Common myeloid progenitor, CD34-positive (primary cell): ENCODE measurements at places on chromosomes 6 and 20.

DNA sequence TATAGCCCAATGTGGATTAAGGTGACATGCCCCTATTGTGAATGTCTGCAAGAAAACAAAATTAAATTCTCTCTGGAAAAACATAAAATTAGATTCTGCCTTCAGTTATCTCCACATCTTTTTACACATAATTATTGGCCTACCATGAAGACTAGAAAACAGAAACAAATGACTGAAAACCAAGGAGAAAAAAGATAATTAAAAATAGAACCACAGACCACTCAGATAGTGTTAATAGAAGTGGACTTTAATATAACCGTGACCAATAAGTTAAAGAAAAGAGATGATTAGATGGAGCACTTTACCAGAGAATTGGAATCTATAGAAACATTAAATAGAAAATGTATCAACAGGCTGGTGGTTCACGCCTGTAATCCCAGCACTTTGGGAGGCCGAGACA lies 445.7 kb downstream of the EPM2A start:
- no peaks in the 10 kb centered on the region for H3K4me1 ChIP-seq
- no peaks in the 10 kb centered on the region for H3K27me3 ChIP-seq
- no peaks in the 10 kb centered on the region for H3K36me3 ChIP-seq

DNA sequence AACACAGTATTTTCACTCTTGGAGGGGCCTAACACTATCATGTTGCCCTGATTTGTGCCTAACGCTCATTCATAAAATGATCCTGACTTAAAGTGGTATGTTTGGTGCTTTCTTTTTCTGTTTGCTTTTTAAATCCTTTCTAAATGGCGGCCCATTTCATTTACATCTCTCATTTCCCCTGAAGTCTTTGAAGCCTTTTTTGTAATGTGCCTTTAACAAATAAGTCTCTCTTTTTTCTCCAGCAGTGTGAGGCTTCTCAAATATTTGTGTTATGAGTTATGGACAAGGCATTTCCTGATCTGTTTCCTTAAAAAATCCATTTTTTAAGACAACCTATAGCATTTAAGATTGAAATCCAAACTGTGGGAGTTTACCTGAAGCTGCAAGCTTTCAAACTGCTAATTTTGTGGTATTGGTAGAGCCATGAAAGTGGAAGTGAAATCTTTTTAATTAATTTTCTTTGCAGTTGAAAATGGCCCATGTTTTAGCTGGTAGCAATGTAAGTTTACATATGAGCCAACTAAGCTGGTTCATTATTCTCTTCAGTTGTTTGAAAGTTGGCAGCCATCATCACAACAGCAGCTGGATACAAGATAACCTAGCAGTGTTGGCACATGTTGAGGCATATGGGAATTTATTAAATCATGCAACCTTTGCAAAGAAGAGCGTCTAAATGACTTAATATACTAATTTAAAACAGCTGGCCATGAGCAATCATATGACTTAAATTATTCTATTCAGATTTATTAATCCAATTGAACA lies 469.7 kb downstream of the CDKAL1 start:
- peaks cover 17% of the 10 kb centered on the region for H3K36me3 ChIP-seq
- H3K27me3 ChIP-seq = no peaks in the 10 kb centered on the region
- DNase-seq = no peak
- no peak overlapping the region for H3K27ac ChIP-seq
- H3K4me1 ChIP-seq = no peaks in the 10 kb centered on the region

- H3K36me3 ChIP-seq = no peaks in the 10 kb centered on the region
- no peaks in the 10 kb centered on the region for H3K27me3 ChIP-seq
- H3K27ac ChIP-seq = no peak overlapping the region
- no peak overlapping the region for H3K4me3 ChIP-seq
Measured at GRCh38 chr20:50787181-50787580, 7.7 kb upstream of the BCAS4 start.

DNA sequence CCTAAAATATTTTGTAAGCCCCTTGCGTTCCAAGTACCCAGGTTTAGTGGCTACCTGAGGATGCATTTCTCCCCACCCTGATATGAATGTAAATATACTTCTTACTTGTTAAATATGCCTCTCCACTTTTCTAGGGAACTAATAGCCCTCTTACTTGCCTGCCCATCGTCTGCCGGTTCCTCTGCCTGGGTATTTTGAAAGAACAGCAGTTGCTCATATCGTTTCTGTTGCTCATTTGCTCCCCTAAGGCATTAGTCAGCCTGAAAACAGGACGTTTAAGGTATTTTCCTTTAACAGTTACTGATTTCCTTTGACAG lies 141.3 kb upstream of the CARMIL1 start:
- peak overlapping the region; percentile 74 for H3K27ac ChIP-seq
- DNase-seq = no peak
- peaks cover 16% of the 10 kb centered on the region for H3K36me3 ChIP-seq
- H3K4me3 ChIP-seq = peak overlapping the region; percentile 71
- peaks cover 32% of the 10 kb centered on the region for H3K4me1 ChIP-seq

DNA sequence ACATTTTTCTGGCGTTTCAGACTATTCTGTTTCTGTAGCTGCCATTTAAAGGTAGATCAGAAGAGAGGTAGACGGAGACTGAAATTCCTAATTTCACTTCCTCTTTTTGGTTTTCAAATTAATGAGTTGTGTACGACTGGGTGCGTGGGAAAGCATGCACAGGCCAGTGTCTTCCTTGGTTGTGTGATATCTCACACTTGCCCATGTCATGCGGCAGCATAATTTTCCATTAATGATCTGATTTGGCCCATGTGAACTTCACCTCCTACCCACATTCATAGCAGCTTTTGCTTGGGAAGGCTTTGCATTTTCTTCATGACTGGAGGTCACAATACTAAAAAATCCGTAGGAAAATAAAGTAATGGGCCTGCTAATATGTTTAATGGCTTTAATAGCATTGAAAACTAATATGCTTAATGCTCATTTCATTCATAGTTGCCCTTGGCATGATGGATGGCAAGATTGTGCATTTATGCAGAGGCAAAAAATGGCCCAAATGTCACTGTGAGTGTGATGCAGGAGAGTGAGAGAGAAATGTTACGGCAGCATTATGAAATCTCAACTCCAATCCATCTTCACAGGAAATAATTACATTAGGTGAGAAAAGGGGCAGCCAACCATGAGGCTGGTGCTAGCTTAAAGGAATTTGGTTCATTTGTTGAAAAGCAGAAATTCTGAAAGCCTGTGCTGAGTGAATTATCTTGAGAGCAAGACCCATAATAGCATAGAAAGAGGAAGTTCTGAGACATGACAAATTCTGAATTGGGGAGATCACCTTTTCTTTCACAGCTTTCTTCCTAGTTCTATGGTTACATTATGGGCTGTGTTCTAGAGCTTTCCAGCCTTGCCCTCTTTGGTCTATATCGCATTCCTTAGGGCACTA lies 69.0 kb upstream of the UST start:
- H3K4me1 ChIP-seq = peaks cover 11% of the 10 kb centered on the region
- no peak overlapping the region for H3K4me3 ChIP-seq
- no peaks in the 10 kb centered on the region for H3K27me3 ChIP-seq
- no peak overlapping the region for H3K27ac ChIP-seq

- no peaks in the 10 kb centered on the region for H3K36me3 ChIP-seq
- H3K27ac ChIP-seq = no peak overlapping the region
- no peak overlapping the region for H3K4me3 ChIP-seq
- H3K4me1 ChIP-seq = peaks cover 10% of the 10 kb centered on the region
- H3K27me3 ChIP-seq = no peaks in the 10 kb centered on the region
Measured at GRCh38 chr20:11454966-11455799, 462.5 kb upstream of the BTBD3 start.

GRCh38 chr6:6635869-6636268 lies 47.3 kb downstream of the LY86 start:
- no peaks in the 10 kb centered on the region for H3K36me3 ChIP-seq
- peaks cover 5% of the 10 kb centered on the region for H3K4me1 ChIP-seq
- H3K27ac ChIP-seq = no peak overlapping the region

- H3K4me3 ChIP-seq = no peak overlapping the region
- no peaks in the 10 kb centered on the region for H3K27me3 ChIP-seq
Measured at GRCh38 chr20:44931911-44932310, 22.1 kb downstream of the PABPC1L start.

- no peak overlapping the region for H3K4me3 ChIP-seq
- H3K27ac ChIP-seq = no peak overlapping the region
- no peak for DNase-seq
- peaks cover 14% of the 10 kb centered on the region for H3K27me3 ChIP-seq
- H3K36me3 ChIP-seq = no peaks in the 10 kb centered on the region
- H3K4me1 ChIP-seq = no peaks in the 10 kb centered on the region
Measured at GRCh38 chr6:167849846-167850459, 23.2 kb downstream of the AFDN start.
